ENCODE measurements at places on chromosomes 11 and 22. TPM values are rescaled to one million over a fixed set of nuclear protein-coding genes. Genes with fewer than 3 reads are reported as not detected.

DNA sequence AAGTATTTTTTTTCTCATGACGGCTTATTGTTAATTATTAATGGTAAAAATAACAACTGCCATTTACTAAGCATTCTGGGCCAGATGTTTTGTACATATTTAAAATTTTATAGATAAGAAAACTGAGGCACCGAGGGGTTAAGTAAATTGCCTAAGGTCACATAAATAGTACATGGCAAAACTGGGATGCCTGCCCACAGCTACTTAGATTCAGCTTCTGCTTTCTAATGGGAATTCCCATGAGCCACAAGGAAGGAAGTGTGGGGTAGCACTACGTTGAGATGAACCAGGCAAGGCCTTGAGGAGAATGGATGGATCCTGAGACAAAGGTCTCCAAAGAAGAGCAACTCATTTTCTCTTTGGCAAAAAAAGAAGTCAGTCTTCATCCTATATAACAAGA is 11.9 kb upstream of the PHF21A start:
- no peak overlapping the region for H3K27ac ChIP-seq
- H3K36me3 ChIP-seq, result no peaks in the 10 kb centered on the region
- no peak for DNase-seq
- peaks cover 38% of the 10 kb centered on the region for H3K27me3 ChIP-seq

- H3K4me3 ChIP-seq, result no peak overlapping the region
- H3K27ac ChIP-seq, result no peak overlapping the region
- peaks cover 26% of the 10 kb centered on the region for H3K4me1 ChIP-seq
- DNase-seq, result no peak
- H3K36me3 ChIP-seq, result peaks cover 62% of the 10 kb centered on the region
- H3K27me3 ChIP-seq, result no peaks in the 10 kb centered on the region
Measured at GRCh38 chr11:57709802-57710367, 2.1 kb downstream of the MED19 start.

GRCh38 chr22:48796310-48797015 is 1031.2 kb downstream of the BRD1 start:
- H3K4me1 ChIP-seq, result no peaks in the 10 kb centered on the region
- H3K27ac ChIP-seq, result no peak overlapping the region
- no peaks in the 10 kb centered on the region for H3K36me3 ChIP-seq
- no peak overlapping the region for H3K4me3 ChIP-seq

Gene GDPD4
- total RNA-seq, result not detected

DNA sequence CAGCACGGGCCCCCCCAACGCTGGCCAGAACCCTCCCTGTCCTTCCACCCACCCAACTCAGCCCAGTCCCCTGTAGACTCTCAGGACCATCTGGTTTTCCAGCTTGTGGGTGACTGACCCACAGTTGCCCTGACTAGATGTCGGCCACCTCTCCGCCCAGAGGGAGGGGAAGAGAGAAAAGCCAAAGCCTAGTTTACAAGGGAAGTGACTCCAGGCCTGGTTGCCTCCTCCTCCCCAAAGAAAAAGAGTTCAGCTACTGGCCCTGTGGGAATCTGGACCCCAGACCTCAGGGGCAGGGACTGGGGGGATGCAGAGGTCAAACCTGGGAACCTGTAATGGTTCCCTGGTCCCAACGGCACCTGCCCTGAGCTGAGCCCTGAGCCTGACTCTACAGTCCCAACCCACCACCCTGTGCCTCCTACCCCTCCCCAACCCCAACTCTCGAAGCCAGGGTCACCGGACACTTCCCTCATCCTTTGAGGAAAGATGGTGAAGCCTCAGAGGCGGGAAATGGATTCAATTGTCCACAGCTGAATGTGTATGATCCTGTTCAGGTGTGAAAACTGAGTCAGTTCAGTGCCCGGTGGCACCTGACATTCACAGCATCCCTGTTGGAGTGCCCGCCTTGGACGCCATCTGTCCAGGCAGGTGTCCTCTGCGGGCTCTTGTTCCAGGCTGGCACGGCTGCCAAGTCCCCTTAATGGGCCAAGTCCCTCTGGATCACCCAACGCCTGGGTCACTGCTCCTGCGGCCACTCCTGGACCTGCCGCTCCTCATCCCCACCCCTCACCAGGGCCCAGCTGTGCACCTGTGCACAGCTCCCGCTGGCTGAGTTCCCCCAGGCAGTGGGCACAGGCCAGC is 21.0 kb upstream of the WNT7B start:
- no peak overlapping the region for H3K4me3 ChIP-seq
- H3K36me3 ChIP-seq, result peaks cover 5% of the 10 kb centered on the region
- no peak overlapping the region for H3K27ac ChIP-seq
- H3K4me1 ChIP-seq, result peaks cover 6% of the 10 kb centered on the region
- DNase-seq, result no peak

DNA sequence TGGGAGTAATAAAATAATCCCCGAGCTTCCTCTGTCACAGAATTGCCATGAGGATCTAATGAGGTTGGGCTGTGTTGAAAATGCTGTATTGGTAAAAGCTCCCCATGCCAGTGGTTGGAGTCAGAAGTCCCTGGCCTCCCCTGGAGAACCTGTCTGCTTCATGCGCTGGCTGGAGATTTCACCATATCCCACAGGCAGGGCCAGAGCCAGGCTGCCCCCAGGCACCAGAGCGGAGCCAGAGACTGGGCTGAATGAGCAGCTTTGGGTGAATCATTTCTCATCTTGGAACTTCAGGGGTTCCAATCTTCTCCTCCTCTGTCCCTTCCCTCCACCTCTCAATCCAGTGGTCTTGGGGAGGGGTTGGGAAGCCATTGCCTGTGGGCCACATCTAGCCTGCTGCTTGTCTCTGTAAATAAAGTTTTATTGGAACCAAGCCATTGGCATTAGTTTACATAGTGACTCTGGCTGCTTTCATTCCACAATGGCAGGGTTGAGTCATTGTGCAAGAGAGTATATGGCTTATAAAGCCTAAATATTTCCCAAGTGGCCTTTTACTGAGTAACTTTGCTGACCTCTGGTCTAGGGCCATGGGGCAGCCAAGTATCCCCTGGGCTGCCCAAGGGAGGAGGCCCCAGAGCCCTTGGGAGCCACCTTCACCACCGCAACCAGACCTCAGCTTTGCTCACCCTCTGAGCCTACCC is 35.2 kb downstream of the LRRC10B start:
- H3K27ac ChIP-seq, result no peak overlapping the region
- H3K4me3 ChIP-seq, result no peak overlapping the region
- peaks cover 69% of the 10 kb centered on the region for H3K27me3 ChIP-seq

Gene HDHD5
- total RNA-seq, result 44.4 TPM

All from Calu3 (cell line).